ENCODE measurements at places on chromosomes 6 and 20.

DNA sequence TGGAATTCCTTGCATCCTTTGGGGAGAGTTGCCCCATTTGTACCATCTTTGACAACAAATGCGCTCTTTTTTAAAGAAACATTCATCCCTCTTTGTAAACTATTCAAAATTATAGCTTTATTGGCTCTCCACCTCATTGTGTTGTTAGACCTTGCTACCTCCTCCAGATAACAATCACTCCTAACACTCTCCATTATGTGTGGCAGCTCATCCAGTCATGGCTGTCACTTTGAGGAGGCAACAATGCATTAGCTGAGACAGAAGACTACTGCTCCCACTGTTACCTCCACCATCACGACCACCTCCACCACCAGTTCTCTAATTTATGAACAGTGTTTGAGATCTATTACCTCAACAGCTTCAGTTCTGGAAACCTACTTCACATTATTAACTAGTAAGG is 339.1 kb downstream of the FRK start:
- DNase-seq = no peak

GRCh38 chr20:2873747-2874041 is 413 bp downstream of the PTPRA start:
- DNase-seq = no peak

DNA sequence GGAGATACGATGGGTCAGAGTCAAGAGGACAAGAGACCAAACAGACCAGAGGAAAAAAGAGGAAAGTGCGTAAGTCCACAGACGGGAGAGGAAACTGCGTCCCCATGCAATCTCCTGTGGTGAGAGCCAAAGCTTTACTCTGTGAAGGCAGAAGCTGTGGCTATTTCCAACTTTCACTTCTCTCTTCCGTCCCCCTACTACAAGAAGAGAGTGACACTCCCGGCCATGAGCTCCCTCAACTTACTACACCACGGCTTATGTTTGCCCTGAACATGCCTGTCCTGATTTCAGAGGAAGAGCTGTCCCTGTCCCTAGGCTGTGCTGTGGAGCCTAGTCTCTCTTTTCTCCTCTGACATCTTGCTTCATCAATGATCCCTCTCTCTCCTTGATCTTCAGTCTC is 11.5 kb upstream of the SSR1 start:
- no peak for DNase-seq

DNA sequence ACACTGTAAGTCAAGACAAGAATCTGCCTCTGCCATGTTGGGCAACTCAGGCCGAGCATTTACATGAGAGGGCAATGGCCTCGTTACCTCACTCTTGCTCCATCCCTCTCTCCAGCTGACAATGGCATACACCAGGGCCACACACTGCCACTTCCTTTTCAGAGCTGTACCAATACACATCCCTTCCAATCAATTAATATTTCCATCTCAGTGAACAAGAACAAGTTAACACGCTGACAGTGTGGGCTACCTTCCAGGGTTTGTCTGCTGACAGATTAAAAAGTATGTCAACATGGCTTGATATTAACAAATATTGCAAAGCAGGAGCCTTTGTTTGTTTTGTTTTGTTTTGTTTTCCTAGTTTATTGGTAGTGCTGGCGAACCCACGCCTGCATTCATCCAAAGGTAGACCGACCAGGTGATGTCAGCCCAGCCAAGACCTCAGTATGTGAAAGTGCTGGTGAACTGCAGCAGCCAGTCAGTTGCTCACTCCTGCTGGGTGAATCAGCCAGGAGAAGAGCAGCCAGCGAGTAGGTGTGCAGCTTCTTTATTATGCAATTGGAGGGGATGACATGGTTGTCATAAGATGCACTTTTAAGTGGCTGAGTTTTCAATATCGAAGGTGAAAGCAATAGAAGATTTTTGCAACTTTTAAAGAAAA is 487.3 kb upstream of the JARID2 start:
- DNase-seq = no peak

- DNase-seq = no peak
Observed at GRCh38 chr6:82348130-82348529, 15.5 kb upstream of the TPBG start.

DNA sequence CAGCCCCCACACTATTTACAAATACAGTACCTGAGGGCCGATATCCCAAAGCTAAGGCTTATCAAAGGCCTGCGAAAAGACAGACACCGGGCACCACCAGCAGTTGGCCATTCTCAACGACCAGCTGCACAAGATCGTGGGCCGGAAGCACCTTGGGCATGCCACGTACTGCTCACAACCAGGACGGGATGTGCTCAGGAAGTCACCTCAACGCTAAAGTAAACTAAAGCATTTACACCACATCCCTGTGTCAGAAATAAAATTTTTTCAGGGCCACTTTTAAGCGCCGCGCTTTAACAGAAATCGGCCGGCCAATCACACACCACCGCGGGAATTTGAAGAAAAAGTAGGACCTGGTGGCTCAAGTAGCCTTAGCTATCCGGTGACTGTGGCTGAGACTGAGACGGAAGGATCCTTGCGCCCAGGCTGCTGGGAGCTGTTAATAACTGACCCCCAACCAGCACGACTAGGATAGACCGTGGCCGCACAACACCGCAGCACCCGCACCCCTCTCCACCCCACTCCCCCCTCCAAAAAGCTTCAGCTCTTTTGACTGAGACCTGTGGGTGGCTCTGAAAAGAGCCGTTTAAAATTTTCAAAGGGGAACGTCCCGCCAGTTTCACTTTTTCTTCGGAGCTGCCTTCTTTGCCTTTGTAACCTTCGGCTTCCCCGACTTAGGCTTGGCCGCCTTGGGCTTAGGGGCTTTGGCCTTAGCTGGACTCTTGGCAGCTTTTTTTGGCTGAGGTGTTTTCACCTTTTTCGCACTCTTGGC is 131.2 kb upstream of the BTN3A2 start:
- peak; percentile 66 for DNase-seq

GRCh38 chr6:114334237-114334636 is 8.6 kb downstream of the HS3ST5 start:
- DNase-seq = no peak

DNA sequence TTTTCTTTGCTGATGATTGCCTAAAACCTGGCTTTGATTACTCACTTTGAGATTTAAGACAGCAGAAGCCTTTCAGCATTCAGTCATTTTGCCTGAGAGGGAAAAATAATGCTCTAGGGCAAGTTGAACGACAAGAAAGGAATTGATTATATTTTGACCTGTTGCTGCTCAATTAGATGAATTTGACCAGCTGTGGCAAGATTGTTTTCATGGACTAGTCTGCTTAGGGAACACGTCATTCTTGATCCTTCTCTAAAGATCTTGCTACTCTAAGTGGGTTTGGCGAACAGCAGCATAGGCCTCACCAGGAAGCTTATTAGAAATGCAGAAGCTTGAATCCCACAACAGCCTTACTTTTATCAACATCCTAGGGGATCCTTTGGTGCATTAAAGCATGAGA is 59.7 kb upstream of the PHACTR1 start:
- no peak for DNase-seq

DNA sequence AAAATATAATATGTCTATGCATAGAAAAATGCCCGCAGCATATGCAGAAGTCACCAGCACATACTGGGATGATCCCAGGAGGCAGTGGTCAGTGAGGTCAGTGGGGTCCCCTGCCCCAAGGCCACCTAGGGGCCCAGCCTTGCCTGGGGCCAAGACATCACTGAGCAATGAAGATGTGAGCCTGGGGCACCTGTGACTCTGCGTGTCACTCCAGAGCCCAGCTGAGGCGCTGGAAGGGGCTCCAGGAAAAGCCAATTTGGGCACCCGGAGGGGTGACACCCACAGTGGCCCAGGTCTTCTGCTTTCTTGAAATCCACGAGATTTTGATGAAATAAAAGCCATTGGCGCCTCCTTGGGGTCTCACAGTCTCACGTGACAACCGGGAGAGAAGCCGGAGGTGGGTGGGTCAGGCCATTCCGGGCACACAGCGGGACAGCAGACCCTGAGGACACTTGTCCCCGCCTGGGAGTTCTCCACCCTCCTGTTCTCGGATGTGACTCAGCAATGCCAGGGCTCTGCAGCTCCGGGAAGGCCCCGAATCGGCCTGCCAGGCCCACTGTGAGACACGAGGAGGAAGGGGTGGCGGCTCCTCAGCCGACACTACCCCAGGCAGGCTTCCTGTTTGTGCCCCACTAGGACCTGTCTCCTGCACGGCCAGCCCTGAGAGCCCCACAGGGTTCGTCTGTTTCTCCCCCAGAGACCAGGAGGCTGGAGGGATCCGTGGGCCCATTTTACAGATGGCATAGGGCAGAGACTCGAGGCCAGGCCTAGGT is 24.4 kb upstream of the SLCO4A1 start:
- DNase-seq = no peak

GRCh38 chr6:51323056-51323455 is 504.4 kb downstream of the TFAP2B start:
- no peak for DNase-seq

DNA sequence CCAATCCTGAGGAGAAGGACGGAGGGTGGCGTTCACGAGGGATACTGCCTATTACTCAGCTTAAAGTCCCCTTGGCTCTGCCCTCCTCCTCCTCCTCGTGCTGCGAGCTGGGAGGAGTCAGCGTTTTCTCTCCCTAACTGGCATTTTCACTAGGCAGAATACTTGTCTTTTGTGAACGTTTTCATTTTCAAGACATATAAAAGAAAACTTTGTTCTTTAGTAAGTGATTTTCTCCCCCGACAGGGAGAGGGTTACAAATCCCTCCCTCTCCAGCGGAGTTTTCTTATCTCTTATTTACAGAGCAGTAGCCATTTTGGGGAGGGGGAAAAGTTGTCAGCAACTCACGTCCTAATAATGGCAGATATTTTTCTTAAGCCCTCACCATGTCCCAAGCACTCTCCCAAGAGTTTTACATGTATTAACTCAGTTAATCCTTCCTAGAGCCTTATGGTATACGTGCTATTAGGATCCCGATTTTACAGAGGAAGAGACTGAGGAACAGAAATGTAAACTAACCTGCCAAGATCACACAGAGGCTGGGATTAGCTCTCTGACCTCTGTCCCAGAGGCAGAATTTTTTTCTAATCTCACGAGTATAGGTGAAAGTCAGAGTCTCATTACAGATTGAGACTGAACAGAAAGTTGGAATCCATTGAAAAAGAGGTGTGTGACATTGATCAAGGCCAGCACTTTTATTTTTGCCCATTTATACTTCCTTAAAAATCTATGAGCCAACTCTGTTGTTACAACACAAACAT is 30.0 kb upstream of the ZNF217 start:
- DNase-seq = peak; percentile 72

DNA sequence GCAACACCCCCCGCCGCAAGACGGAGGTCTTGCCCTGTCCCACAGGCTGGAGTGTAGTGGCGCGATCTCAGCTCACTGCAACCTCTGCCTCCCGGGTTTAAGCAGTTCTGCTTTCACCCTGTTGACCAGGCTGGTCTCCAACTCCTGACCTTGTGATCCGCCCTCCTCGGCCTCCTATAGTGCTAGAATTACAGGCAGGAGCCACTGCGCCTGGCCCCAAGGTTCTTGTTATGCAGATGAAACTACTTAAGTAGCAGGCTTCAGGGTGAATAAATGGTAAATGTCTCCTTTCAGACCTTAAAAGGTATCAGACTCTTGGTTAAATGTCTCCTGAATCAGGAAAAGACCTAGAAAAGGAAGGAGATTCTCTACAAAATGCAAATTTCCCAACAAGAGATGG is 95.4 kb upstream of the TMEM181 start:
- DNase-seq = no peak

GRCh38 chr6:157060440-157060952 is 262.8 kb downstream of the TMEM242 start:
- no peak for DNase-seq

- peak; percentile 7 for DNase-seq
Observed at GRCh38 chr6:157952861-157953351, 28.8 kb upstream of the SYNJ2 start.

DNA sequence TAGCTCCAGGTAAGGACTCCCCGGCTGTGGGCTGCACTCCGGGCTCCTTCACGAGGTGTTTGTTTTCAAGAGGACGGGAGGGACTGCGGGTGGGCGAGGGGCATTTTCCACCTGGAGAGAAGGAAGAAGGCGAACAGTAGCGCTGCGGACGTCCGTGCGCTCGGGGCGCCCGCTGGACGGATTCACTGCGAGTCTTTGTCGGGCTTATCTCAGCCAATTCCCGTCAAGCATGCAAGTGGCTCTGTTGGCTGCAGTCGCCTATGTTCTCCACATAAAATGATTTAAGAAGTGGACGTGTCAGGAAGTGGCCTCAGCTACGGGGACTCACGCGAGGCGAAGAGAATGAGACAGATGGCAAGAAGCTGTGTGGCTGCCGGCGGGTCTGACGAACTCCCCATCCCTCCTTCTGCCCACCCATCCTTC is 332 bp downstream of the GRIK2 start:
- DNase-seq = peak; percentile 76

GRCh38 chr6:123925350-123925749 is 121.7 kb downstream of the NKAIN2 start:
- no peak for DNase-seq

DNA sequence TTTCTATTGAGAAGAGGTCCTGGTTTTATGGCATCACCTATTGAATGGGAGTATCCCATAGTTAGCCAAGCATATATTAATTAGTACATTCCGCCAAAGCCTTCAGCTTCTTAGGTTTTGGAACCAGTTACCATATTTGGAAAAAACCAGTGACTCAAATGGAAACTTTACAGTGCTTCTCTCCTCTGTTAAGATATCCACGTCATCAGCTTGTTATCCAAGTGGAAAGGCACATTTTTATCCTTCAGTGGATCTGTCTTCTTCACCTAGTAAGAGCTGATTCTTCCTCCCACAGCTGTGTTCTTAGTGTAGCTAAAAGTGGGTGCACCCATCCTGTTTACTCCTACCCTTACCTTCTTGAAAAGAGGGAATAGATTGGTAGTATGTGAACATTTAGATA is 34.5 kb downstream of the TPD52L1 start:
- DNase-seq = peak; percentile 73

- DNase-seq = peak; percentile 76
Observed at GRCh38 chr20:63873477-63873971, 8.5 kb downstream of the TPD52L2 start.

DNA sequence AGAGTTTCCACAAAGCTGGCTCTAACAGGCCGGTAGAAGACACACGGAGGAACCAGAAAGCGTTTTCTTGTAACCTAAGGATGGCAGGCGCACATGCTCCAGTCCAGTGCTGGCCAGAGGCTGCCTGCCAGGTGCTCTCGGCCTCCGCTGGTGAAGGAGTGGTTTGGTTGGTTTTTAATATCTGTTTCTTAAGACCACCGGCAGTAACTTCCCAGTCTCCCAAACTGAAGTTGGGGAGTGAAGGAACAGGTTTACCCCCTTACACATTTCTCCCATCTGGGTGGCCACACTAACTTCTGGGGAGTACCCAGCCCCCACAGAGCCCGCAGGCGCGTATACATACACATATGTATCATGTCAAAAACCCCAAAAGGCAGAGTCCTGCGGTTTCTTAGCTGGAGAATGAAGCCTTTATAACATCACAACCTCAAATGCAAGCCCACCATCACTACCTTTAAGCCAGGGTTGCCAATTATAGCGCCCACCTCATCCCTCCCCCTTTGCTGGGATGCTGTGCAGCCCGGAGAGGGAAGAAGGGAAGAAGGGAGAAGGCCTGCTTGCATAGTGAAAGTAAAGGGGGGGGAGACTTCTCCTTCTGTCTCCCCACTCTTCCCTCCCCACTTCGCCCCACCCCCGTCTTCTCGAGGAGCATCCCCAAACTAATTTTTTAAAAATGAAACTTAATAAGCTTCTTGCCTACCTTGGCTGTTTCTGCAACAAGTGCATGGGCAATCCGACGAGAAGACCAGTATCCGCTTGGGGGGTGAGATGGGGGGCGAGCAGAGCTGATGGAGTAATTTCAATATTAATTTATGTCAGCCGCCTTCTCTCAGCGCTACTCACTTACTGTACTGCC is 1.0 kb downstream of the TRERF1 start:
- no peak for DNase-seq

GRCh38 chr20:47544852-47545251 is 43.2 kb downstream of the NCOA3 start:
- peak; percentile 33 for DNase-seq

All from HFFc6 (cell line).